MV-4-11 (cell line): ENCODE measurements at places on chromosomes 11 and 22.

DNA sequence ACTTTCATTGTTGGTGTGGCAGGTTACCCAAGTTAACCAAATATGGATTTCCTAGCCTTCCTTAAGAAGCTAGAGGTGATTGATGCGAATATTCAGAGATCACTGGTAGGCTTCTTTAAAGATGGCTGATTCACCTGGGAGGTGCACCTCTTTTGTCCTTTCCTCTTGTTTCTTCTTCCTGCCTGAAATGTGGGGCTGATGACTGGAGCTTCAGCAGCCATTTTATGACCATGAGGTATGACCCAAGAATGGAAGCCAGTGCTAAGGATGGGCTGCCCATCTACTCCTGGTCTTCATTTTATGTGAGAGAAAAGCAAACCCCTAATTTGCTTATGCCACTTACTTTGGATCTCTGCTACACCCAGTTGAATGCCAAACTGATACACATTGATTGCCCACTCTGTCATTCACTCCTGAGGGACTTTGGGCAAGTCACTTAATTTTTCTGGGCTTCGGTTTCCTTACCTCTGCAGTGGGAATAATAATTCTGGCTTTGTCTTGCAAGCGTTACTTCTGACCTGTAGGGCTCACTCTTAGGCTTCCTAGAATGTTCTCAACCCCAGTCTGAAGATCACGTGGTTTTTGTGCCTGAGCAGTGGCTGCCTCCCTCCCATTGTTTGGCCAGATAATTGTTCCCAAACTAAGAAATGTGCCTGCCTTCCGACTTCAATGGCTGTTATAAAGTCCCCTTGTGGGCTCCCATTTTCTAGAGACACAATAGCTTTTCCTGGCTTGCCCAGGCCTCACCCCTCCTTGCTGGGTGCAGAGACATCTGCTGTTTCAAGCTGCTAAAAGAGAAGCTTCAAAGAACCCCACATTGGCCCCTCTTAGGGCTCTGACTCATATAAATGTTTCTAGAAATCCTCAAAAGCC lies 243.1 kb downstream of the ST3GAL4 start:
- DNase-seq, result no peak

- DNase-seq, result peak; percentile 99
Measured at GRCh38 chr22:46854125-46854870, 91.8 kb downstream of the TBC1D22A start.

- peak; percentile 69 for DNase-seq
Measured at GRCh38 chr11:47863189-47863897, 15.2 kb upstream of the NUP160 start.

DNA sequence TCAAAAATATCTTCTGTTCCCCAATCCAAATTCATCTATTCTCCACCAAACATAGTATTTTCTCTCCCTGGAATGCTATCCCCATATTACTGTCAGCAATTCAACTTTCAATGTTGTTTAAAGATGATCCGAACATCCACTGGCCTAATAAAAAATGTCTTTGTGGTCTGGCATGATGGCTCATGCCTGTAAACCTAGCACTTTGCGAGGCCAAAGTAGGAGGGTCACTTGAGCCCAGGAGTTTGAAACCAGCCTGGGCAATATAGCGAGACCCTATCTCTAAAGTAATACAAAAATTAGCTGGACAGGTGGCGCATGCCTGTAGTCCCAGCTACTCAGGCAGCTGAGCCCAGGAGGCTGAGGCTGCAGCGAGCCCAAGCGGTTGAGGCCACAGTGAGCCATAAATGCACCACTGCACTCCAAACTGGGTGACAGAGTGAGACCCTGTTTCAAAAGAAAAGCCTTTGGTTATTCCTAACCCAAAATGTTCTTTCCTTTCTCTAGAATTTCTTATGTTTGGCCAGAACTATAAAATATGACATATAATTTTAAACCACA lies 29.8 kb downstream of the SIK3 start:
- DNase-seq, result no peak

GRCh38 chr22:23557036-23557435 lies 23.1 kb downstream of the IGLL1 start:
- no peak for DNase-seq

DNA sequence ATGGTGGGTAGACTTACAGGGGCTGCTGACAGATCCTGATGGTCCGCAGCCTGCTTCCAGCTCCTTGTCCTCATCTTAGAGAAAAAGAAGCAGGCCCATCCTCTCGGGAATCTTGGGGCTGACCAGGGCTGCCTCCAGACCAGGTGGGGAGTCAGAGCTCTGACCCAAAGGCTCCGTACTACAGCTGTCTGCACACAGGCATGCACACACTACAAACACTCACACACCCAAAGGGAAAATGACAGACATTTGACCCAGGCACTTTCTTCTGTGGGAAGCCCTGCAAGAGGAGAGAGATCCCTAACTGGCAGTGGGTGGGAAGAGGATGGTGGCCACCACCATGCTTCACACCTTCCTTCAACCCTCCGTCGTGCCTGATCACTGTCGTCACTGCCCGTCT lies 46.9 kb upstream of the MYOD1 start:
- no peak for DNase-seq
